ENCODE measurements at places on chromosomes 13 and 19. TPM values are rescaled to one million over a fixed set of nuclear protein-coding genes. Genes with fewer than 3 reads are reported as not detected.

Gene ZNF613
- polyA plus RNA-seq = 5.6 TPM

Gene PLPPR3
- polyA plus RNA-seq = 5.2 TPM

Gene ADAMTS10
- 17.3 TPM for polyA plus RNA-seq

Gene C19orf33
- polyA plus RNA-seq = 387 TPM

Gene ZNF175
- polyA plus RNA-seq = 10.4 TPM

Gene LCP1
- 41.1 TPM for polyA plus RNA-seq

Gene C19orf38
- 2.7 TPM for polyA plus RNA-seq

Gene CRLF1
- 3.2 TPM for polyA plus RNA-seq

Gene GARIN5A
- 2.7 TPM for polyA plus RNA-seq

Gene PPFIA3
- polyA plus RNA-seq = 5.9 TPM

Gene CYP2S1
- 68.1 TPM for polyA plus RNA-seq

Gene FUT1
- 1.3 TPM for polyA plus RNA-seq

Gene PPP1R13L
- polyA plus RNA-seq = 11.0 TPM

Gene EDDM13
- 1.2 TPM for polyA plus RNA-seq

Gene CEBPA
- 125 TPM for polyA plus RNA-seq

Gene EPS8L1
- 20.9 TPM for polyA plus RNA-seq

Gene DYRK1B
- polyA plus RNA-seq = 27.6 TPM

Gene FUT3
- polyA plus RNA-seq = 1.0 TPM

Gene SLC17A7
- polyA plus RNA-seq = 0.19 TPM

Gene UBE2L5
- 0.31 TPM for polyA plus RNA-seq

Gene C19orf81
- 0.46 TPM for polyA plus RNA-seq

Gene ANGPTL4
- 0.97 TPM for polyA plus RNA-seq

Gene FTL
- polyA plus RNA-seq = 6,937 TPM

Gene TTC9B
- polyA plus RNA-seq = 3.1 TPM

Gene ANKLE1
- polyA plus RNA-seq = 1.4 TPM

Gene RDH8
- polyA plus RNA-seq = not detected

Gene URI1
- 62.6 TPM for polyA plus RNA-seq

Gene ZNF284
- 5.0 TPM for polyA plus RNA-seq

Gene SELENOV
- polyA plus RNA-seq = 0.19 TPM

Gene SYT3
- polyA plus RNA-seq = 0.93 TPM

Gene SPACA4
- 4.2 TPM for polyA plus RNA-seq

Gene KLC3
- 0.04 TPM for polyA plus RNA-seq

Gene EID2B
- polyA plus RNA-seq = 2.0 TPM
